Fibroblast of lung (primary cell): ENCODE measurements at places on chromosomes 2 and 18. TPM values are rescaled to one million over a fixed set of nuclear protein-coding genes. Genes with fewer than 3 reads are reported as not detected.
A peak's percentile ranks its signal among the peaks of the same experiment; 100 is the strongest.

DNA sequence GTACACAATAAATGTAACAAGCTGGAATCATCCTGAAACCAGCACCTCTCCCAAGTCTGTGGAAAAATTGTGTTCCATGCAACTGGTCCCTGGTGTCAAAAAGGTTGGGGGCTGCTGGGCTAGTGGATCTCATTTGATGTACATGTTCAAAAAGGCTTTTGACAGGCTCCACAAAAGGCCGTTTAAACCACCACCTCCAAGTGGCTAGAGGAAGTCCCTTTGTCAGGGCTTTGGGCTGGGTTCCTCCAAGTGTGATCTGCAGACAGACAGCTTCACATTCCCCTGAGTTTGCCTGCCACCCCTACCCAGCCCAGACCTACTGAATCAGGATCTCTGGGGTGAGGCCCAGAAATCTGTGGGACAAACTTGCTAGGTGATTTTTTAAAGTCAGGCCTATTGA is 84.7 kb downstream of the TGFA start:
- H3K4me1 ChIP-seq: no peaks in the 10 kb centered on the region
- no peaks in the 10 kb centered on the region for H3K36me3 ChIP-seq
- DNase-seq: no peak

DNA sequence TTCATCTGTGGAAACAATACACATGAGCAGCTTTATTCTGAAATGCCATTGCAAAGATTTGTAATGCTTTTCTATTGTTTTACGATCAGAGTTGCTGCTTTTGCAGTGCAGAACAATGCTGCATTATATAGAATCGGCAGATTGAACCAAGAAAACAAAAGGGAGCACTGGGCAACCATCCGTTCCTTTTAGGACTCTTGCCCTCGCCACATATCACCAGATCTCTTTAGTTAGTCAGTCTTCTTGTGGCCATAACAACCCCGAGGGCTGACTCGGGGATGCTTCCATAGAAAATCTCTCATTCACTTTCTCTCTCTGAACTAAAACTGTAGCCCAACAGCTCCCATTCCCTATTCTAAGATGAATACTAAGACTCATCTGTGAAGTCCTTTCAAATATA is 340.4 kb downstream of the NRXN1 start:
- H3K4me3 ChIP-seq: no peak overlapping the region
- no peak overlapping the region for H3K27ac ChIP-seq
- no peaks in the 10 kb centered on the region for H3K36me3 ChIP-seq
- H3K4me1 ChIP-seq: no peaks in the 10 kb centered on the region

The STPG4 gene
- total RNA-seq: 0.26 and 0.33 TPM in 2 replicates

- H3K4me1 ChIP-seq: peaks cover 17% of the 10 kb centered on the region
- no peak overlapping the region for H3K4me3 ChIP-seq
- H3K27me3 ChIP-seq: peaks cover 13% of the 10 kb centered on the region
- H3K36me3 ChIP-seq: no peaks in the 10 kb centered on the region
- H3K27ac ChIP-seq: peak overlapping the region; percentile 29
Measured at GRCh38 chr2:64359171-64359891, 94.6 kb upstream of the LGALSL start.

DNA sequence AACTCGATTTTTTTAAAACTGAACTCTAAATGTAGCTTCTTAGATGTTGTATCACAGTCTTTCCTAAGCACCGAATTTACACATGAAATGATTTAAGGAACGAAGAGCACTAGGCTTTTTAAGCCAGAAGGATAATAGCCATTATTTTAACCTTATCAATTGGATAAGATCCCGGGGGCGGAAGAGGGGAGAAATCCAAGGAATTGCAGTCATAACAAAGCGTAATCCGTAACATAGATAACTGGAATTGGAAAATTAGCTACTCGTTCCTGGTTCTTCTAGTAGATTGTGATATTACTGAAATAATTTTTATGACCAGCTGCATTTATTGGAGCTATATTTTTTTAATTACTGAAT is 988 bp upstream of the KANSL1L start:
- no peaks in the 10 kb centered on the region for H3K36me3 ChIP-seq
- H3K4me1 ChIP-seq: peaks cover 2% of the 10 kb centered on the region
- H3K27ac ChIP-seq: no peak overlapping the region

DNA sequence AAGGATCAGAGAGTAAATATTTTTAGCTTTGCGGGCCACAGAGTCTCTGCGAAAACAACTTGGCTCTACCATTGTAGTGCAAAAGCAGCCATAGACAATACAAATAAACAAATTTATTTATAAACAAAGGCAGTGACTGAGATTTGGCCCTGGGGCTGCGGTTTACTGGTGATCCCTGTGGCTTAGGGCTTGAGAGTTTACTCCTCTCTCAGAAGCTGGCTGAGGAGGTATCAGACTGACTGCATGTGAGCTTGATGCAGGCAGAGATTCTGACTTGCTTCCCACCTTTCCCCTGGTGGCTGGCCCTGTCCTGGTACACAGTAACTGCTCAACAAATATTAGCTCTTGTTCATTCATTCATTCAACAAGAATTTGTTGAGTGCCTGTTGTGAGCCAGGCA is 81.5 kb downstream of the PRKCE start:
- no peaks in the 10 kb centered on the region for H3K36me3 ChIP-seq
- DNase-seq: no peak
- H3K4me3 ChIP-seq: no peak overlapping the region
- H3K27me3 ChIP-seq: no peaks in the 10 kb centered on the region
- no peaks in the 10 kb centered on the region for H3K4me1 ChIP-seq

DNA sequence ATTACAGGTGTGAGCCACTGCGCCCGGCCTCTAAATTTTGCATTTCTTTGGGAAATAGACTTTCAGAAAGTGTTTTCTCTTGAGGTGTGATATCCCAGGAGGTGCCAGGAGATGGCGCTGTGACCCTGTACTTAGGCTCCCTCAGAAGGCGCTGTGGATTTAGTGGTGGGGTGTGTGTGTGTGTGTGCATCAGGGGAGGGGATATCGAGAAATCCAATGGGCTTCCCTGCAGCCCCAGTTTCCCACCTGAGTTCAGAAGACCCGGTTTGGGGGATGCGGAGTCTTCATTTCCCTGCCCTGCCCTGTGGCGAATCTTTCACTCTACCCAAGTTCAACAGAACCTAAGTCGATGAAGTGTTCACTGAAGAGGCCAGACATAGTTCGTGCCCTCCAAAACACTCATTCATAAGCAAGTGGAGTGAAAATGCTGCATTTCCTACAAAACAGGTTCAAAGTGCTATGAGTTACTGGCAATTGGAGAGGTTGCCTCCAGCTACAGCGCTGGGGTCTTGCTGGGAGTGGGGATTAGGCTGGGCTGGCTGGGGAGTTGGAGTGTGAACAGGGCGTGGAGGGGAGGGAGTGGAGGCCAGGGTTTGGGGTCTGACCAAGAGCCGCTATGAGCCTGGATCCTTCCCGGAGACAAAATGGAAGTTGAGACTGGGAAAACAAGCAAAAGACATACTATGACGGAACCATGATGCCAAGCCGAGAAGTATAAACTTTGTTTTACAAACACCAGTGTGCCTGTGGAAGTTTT is 6.5 kb upstream of the WNT6 start:
- peaks cover 31% of the 10 kb centered on the region for H3K27me3 ChIP-seq
- DNase-seq: peak; percentile 54
- no peak overlapping the region for H3K27ac ChIP-seq
- H3K4me3 ChIP-seq: no peak overlapping the region
- H3K4me1 ChIP-seq: no peaks in the 10 kb centered on the region
- no peaks in the 10 kb centered on the region for H3K36me3 ChIP-seq

DNA sequence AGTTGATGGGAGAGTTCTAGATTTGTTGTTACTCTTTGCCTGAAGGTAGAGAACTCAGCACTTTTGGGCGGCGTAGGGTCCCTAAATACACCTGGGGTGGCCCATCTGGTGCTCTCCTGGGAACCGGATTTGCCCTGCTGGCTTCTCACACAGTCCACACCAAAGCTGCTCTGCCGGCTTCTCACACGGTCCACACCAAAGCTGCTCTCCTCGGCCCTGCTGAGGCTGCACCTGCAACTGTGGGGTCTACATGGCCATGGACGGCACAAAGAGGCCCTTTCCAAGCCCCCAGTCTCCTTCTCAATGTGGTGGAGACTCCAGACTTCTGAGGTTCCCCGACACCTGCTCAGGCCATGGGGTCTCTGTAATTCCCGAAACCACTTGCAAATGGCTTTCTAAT is 124.8 kb upstream of the GPC1 start:
- no peak overlapping the region for H3K27ac ChIP-seq
- no peak for DNase-seq
- H3K4me3 ChIP-seq: no peak overlapping the region
- H3K27me3 ChIP-seq: no peaks in the 10 kb centered on the region
- no peaks in the 10 kb centered on the region for H3K36me3 ChIP-seq

DNA sequence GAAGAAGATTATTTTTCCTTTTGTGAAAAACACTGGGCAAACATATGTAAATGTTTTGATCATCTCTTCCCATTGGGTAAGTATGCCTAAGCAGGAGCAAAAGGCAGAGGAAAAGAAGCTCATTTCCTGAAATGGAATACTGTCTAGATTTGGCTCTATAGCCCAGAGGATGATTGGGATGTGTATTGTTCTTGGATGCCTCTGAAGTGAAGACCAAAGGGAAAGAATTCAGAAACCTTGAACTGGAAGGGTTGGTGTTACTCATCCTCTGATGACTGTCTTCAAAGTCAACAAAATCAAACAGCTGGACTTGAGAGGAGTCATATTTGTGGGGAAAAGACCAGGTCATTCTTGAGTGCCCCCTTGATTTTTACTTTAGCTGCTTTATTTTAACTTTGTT is 112.6 kb upstream of the NT5C1B start:
- H3K27me3 ChIP-seq: no peaks in the 10 kb centered on the region
- no peaks in the 10 kb centered on the region for H3K36me3 ChIP-seq
- no peaks in the 10 kb centered on the region for H3K4me1 ChIP-seq
- DNase-seq: no peak
- H3K27ac ChIP-seq: no peak overlapping the region

The NR4A2 gene
- 0.17 and 0.26 TPM in 2 replicates for total RNA-seq

DNA sequence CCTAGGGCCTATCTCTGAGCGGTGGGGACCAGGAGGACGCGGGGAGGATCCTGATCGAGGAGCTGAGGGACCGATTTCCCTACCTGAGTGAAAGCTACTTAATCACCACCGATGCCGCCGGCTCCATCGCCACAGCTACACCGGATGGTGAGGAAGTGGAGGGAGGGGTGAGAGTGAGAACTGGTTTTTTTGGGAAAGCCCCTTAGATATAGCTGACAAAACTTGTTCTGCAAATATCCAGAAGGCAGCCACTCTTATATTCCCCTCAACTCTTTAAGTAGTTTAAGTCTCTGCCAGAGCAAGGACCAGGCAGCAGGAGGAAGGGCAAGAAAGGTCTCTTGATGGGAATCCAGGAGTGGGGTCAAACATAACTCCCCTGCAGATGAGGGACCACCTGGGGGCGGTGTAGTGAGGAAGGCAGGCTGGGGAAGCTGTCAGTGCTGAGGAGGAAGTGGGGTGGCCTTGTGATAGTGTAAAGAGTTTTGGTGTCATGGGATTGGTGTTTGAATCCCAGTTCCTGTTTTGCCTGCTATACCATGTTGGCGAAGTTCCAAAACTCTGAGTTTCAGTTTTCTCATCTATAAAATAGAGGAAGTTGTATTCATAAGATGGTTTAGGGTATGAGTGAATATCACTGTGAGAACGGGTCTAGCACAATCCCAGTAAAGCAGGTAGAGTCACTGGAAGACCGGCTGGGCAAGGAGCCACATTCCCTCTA is 3.4 kb downstream of the NAGK start:
- no peaks in the 10 kb centered on the region for H3K27me3 ChIP-seq
- H3K27ac ChIP-seq: no peak overlapping the region
- H3K4me1 ChIP-seq: peaks cover 7% of the 10 kb centered on the region
- H3K4me3 ChIP-seq: no peak overlapping the region
- H3K36me3 ChIP-seq: peaks cover 22% of the 10 kb centered on the region

The FOXD4L1 gene
- total RNA-seq: 0.17 and 0.26 TPM in 2 replicates

DNA sequence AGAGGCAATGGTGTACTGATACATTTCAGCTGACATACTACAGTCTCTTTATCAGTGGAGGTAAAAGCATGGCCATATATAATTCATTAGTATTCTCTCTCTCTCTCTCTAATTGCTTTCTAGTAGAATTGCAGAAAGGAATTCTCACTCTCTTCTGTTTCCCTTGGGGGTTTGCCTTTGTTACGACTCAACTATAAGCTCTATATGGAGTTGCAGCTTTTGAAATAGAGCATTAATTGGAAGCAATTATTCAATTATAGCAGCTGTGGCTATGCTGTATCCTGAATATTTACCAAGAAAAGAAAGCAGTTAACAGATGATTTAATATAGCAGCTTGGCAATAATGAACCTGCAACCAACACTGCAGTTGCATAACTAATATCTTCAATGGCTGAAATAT is 132.7 kb upstream of the STON1 start:
- DNase-seq: no peak
- no peaks in the 10 kb centered on the region for H3K4me1 ChIP-seq
- H3K36me3 ChIP-seq: no peaks in the 10 kb centered on the region
- H3K27ac ChIP-seq: no peak overlapping the region
- no peaks in the 10 kb centered on the region for H3K27me3 ChIP-seq

- no peak overlapping the region for H3K4me3 ChIP-seq
- peaks cover 9% of the 10 kb centered on the region for H3K4me1 ChIP-seq
Measured at GRCh38 chr2:188808947-188809355, 165.2 kb upstream of the COL3A1 start.

GRCh38 chr2:211833582-211834279 is 704.9 kb downstream of the ERBB4 start:
- H3K27me3 ChIP-seq: no peaks in the 10 kb centered on the region
- H3K36me3 ChIP-seq: no peaks in the 10 kb centered on the region
- DNase-seq: no peak

DNA sequence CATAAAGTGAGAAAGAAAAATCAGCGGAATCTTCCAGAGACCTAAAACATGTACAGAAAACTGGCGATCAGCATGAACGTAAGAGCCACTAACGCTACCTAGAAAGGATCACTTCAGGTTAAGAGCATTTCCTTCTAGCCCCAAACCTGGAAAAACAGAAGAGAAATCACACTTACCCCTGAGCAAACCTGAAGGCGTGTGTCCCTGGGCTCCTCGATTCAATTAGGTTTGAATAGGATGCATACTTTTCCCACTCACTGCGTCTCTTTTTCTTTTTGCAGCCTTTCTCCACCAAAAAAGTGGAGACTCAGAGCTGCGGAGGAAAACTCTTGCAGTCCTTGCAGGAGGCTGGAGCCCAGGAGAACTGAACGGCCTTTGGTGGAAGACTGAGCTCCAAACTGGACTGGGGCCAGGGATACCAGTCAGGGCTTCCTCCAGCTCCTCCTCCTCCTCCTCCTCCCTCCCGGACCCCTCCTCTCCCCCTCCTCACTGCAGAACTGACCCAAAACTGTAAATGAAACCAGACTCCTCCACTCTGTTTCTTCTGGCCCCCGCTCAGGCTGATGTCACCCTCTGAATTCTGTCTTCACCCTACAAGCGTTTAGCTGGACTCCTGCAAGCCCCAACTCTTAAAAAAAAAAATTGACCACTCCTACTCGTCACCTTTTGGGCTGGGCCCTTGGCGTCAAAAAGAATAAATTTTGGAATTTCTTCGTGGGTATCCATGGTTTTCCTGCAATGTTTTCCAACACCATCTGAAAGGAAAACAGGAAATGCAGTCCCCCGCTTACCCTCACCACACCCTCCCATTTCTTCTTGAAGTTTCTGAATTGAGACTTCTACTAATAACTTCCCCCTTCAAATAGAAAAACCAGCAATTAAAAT is at the start of gene COL6A3:
Gene COL6A3 (minus strand): TSS at position 388 of the 885 bp plus-strand sequence. CDS start 17,347 bp downstream, outside the sequence.
- peaks cover 2% of the 10 kb centered on the region for H3K36me3 ChIP-seq
- peak within 1 kb of the TSS; percentile 90 for H3K4me3 ChIP-seq
- H3K4me1 ChIP-seq: no peaks in the 10 kb centered on the region
- H3K27me3 ChIP-seq: no peaks in the 10 kb centered on the region
- H3K27ac ChIP-seq: peak within 1 kb of the TSS; percentile 92
- peak; percentile 71 for DNase-seq

The SPEG gene
- 13.1 and 20.1 TPM in 2 replicates for total RNA-seq
